ENCODE measurements at places on chromosomes 6 and 20.
A peak's percentile ranks its signal among the peaks of the same experiment; 100 is the strongest.

DNA sequence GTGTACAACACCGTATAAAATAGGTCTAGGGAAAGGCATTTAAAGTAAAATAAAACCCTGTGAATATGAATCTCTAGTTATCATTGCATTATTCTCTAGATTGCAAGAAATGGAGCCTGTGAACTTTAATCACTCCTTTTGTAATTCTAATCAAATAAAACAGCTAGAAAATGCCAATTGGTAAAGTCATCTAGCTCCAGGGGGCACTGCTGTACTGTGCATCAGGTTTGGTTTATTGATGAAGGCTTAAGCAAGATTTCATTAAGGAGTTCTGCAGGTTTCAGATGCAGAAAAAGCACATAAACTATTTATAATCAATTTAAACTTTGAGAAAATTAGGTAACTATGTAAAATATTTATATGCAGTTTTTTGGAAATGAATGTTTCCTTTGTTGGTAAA is 645.0 kb downstream of the PHF3 start:
- peak; percentile 16 for DNase-seq

- no peak for DNase-seq
Observed at GRCh38 chr20:47156301-47157137, 200.0 kb downstream of the ZMYND8 start.

- DNase-seq = peak; percentile 65
Observed at GRCh38 chr6:138795809-138796603, at the start of gene ECT2L. ECT2L (plus strand) TSS chr6:138796087; CDS start chr6:138813275, 17,188 bp downstream.

- DNase-seq = no peak
Observed at GRCh38 chr20:54479138-54479906, 3.9 kb downstream of the DOK5 start.

GRCh38 chr6:158312672-158313397 is 570 bp downstream of the TULP4 start:
- DNase-seq = no peak

- DNase-seq = no peak
Observed at GRCh38 chr6:108250240-108250866, 10.5 kb downstream of the SNX3 start.

DNA sequence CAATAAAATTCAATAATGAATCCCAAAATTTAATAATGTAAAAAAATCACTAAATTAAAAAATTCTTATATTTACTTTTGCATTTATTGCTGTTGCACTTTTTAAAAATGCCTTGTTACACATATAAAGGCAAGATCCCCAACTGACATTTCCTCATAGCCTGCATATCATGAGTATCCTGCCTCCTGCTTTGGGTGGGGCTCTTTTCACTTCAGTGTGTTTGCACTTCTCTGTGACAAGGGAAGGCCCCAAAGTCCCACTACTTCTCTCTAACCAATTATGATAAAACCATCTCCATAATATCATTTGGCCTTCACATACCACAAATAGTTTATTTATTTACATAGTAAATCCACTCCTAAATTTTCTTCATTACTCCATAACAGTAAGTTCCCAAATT is 446.1 kb upstream of the MARCKS start:
- DNase-seq = no peak

DNA sequence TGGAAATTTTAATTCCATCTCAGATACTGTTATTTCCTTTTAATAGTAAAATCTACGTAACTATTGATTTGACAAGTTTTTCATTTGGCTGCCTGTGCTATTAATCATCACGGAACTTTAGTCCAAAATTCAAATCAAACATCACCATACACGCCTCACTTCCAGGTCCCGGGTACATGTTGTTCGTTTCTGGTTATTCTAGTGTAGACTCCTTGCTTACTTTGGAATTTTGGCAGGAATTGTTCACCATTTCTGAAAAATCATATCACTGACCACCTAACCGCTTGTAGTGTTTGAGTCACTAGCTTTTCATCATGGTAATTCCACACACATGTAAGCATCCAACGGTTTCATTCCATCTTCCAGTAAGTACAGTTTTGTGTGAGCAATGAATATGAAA is 98.0 kb upstream of the NHSL1 start:
- DNase-seq = no peak

GRCh38 chr20:51125780-51126179 is 102.9 kb upstream of the KCNG1 start:
- no peak for DNase-seq

- DNase-seq = peak; percentile 69
Observed at GRCh38 chr20:44089987-44090674, 96.9 kb downstream of the JPH2 start.

- no peak for DNase-seq
Observed at GRCh38 chr20:41221614-41222218, 84.4 kb downstream of the PLCG1 start.

- no peak for DNase-seq
Observed at GRCh38 chr20:1897541-1897940, 2.3 kb downstream of the SIRPA start.

- no peak for DNase-seq
Observed at GRCh38 chr20:3188823-3189413, 15.6 kb downstream of the DDRGK1 start.

DNA sequence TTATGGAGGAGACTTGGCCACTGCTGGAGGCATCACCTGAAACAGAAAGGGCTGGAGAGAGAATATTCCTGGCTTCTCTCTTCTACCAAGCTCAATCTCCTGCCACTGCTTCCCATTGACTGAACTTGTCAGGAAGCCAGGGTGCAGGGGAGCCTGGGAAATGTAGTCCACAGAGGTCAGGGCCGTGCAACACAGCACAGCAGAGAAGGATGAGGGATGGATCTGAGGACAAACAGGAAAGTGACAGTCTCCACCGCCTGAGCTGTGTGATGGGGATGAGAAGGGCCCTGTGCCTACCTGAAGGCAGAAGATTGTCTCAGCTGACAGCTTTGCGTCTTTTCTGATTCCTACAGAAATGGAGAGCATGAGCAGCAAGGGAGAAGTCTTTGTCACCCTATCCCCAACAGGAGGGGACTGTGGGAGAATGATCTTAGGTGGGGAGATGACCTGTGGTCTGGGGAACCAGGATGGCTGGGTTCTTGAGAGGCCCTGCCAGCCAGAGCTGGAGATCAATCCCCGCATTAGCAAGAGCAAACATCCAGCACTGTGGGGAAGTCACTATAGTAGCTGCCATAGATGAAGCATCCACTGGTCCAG is 114.2 kb downstream of the SNX5 start:
- no peak for DNase-seq

- DNase-seq = no peak
Observed at GRCh38 chr20:57693002-57693582, 16.7 kb downstream of the PMEPA1 start.

DNA sequence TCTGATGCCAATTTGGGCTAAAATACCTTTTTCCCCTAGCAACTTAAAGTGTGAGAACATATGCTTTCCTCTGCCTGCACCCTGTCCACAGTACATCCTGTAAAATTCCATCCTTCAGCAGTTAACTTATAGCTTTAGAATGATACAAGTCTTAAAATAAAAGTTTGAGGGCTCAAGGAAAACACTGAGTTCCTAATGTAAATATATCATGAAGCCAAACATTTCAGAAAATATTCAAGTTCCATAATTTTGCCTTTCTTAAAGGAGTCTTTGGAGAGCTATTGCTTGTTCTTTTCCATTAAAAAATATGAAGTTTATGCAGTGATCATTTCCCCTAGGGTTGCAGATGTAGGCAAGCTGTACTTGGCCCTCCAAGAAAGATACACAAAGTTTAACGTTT is 303.8 kb downstream of the COL12A1 start:
- no peak for DNase-seq

GRCh38 chr6:85751374-85752055 is 108.8 kb upstream of the SYNCRIP start:
- DNase-seq = no peak

DNA sequence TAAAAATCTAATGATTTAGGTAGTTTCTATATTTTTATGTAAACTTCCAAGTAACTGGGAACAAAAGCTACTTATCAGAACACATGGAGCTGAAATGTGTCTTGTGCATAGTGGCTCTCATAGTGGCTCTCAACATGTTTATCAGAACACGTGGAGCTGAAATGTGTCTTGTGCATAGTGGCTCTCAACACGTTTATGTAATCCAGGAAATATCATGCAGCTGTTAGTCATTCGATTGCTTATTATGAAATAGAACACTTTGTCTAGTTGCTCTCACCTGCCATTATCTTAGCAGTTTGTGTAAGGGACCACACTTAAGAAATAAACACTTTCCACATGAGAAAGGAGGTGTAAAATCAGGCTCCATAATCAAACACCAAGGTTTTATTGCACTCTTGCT is 119.2 kb upstream of the ASCC3 start:
- peak; percentile 35 for DNase-seq

GRCh38 chr6:83068616-83069015 is 1.1 kb downstream of the DOP1A start:
- no peak for DNase-seq

- DNase-seq = no peak
Observed at GRCh38 chr6:28368522-28368921, 18.8 kb downstream of the ZKSCAN3 start.

DNA sequence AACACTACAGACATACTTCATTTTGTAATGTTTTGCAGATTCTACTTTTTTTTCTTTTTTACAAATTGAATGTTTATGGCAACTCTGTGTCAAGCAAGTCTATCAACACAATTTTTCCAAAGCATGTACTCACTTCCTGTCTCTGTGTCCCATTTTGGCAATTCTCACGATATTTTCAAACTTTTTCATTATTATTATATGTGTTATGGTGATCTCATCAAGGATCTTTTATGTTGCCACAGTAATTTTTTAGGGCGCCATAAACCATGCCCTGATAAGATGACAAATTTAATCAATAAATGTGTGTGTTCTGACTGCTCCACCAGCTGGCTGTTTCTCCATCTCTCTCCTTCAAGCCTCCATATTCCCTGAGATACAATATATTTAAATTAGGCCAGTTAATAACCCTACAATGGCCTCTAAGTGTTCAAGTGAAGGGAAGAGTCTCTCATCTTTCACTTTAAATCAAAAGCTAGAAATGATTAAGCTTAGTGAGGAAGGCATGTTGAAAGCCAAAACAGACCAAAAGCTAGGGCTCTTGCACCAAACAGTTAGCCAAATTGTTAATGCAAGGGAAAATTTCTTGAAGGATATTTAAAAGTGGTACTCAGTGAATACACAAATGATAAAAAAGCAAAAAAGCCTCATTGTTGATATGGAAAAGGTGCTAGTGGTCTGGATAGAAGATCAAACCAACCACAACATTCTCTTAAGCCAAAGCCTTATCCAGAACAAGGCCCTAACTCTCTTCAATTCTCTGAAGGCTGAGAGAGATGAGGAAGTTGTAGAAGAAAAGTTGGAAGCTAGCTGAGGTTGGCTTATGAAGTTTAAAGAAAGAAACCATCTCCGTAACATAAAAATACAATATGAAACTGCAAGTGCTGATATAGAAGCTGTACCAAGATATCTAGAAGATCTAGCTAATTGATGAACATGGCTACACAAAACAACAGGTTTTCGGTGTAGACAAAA is 194.4 kb upstream of the TAB2 start:
- no peak for DNase-seq

GRCh38 chr6:108622641-108623298 is 62.1 kb downstream of the FOXO3 start:
- no peak for DNase-seq

- no peak for DNase-seq
Observed at GRCh38 chr6:37582306-37582705, 82.6 kb upstream of the CCDC167 start.

DNA sequence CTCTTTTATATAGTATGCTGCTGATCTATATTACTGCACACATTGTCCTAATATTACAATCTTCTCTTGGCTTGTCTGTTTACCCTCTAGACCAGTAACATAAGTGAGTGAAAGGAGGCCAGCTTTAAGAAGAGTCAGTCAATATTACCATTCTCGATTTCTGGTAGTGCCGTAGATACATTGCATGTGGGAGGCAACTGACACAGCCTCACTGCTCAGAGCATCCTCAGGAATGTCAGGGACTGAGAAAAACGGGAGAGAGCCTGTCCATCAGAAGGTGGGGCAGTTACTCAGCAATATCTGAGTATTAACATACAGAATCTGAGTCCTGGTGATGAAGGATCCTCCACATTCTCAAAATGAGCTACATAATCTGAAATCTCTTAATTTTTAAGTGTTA is 259.9 kb downstream of the GJA1 start:
- no peak for DNase-seq

DNA sequence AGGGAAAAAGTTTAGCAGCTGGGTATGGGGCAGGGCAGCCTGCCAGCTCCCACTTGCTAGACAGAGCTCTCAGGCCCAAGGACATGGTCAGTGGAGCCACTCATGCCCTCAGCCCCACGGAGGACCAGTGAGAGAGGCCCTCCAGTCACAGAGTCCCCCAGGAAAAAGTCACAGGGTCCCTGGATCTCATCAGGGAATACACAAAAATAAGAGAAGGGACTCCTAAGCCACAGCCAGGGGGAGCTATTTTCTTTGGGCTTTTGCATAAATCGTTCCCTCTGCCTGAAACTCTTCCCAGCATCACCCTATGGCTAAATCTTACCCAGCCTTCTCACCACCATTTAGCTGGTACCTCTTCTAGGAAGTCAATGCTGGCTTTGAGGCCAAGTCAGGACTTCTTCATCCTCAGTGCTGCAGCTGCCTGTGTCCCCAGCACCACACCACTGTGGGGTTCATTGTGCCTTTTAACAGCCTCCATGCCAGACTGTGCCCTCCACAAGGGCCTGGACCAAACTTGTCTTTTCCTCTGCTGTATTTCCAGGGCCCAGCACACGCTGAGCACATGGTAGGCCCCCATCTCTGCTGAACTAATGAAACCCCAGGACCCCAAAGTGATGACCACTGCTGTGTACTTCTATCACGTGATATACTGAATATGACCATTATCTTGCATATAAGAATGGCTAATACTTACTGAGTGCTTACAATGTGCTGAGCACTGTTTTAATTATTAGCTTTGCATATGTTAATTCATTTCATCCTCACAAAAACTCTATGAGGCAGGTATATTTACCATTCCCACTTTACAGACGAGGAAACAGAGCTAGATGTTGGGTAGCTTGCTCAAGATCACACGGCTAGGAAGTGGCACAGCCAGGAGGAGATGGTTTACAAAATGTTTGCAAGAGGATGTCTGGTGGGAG is 2.0 kb downstream of the ZNF335 start:
- DNase-seq = peak; percentile 45

- DNase-seq = no peak
Observed at GRCh38 chr20:1872459-1873097, 22.6 kb upstream of the SIRPA start.

- DNase-seq = no peak
Observed at GRCh38 chr6:31918069-31918720, 9.3 kb upstream of the C2 start.

GRCh38 chr6:40721271-40721952 is 134.2 kb upstream of the LRFN2 start:
- DNase-seq = no peak

GRCh38 chr20:51366155-51366886 is 176.2 kb downstream of the NFATC2 start:
- no peak for DNase-seq

GRCh38 chr6:18439581-18439980 is 52.4 kb downstream of the RNF144B start:
- no peak for DNase-seq

Measured in NCI-H1436 (cell line).